ENCODE measurements at places on chromosomes 11 and 22.

DNA sequence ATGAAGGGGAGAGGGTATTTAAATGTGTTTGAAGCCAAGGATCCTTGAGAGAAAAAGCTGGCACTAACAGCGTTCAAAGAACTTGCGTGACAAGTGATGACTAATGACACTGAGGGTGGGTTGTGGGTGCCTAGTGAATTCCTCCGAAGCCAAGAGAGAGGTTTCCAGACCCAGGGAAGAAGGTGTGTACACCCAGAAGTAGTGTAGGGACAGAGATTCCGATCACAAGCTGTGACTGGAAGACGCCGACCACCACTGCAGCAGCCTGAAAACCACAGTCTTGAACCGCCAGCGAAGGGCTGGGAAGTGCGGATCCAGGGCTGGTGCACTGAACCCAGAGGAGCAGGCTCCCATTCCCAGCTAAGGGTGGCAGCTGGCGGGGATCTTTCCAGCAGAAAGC lies 9.5 kb downstream of the PPARA start:
- no peak for DNase-seq

GRCh38 chr11:8093931-8094575 lies 13.0 kb downstream of the TUB start:
- no peak for DNase-seq

DNA sequence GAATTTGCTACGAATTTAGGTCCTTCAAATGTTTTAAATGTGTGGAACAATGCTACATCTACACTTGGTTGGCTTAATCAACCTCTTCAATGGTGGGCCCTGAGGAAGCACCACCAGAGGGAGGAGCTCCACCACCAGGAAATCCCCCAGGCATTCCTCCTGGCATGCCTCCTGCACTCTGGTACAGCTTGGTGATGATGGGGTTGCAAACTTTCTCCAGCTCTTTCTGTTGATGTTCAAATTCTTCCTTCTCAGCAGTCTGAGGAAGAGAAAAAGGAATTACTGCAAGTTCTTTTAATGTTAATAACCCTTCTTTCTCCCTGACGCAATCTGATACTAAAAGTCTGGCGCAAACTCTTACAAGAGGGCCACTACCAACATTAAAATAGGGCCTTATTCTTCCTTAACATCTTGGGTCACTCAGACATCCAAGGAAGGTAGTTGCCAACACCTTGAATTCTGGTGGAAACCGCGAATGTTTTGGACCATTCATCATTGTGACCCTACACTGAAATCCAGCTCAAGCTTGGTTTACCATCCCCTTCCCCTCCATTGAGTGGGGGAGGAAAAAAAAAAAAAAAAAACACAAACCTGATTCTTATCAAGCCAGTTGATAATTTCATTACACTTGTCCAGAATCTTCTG lies 4.2 kb downstream of the HSPA8 start:
- DNase-seq: no peak

- DNase-seq: no peak
Observed at GRCh38 chr11:130189492-130190210, 30.1 kb downstream of the ST14 start.

- DNase-seq: no peak
Observed at GRCh38 chr11:35293035-35293434, 126.3 kb downstream of the SLC1A2 start.

DNA sequence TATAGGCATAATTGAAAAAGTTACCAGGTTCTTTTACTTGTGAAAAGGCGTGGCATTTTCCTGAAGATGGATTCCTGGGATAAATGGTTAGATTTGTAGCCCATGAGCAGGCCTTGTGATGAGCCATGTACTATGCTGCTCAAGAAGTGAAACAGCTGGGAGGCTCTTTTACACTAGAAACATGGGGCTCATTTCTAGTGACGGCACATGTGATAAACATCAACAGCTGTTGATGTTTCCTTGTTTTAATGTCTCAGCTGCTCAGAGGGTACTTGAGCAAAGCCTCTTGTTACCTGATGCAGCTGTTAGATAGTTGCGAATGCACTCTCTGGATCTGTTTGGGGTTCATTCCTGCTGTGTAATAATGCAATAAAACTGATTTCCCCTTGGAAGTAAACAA lies 396.8 kb downstream of the GUCY1A2 start:
- DNase-seq: no peak

GRCh38 chr22:38777087-38777671 lies 16.8 kb downstream of the DNAL4 start:
- DNase-seq: no peak

- DNase-seq: no peak
Observed at GRCh38 chr11:72548463-72548862, 114.1 kb upstream of the CLPB start.

DNA sequence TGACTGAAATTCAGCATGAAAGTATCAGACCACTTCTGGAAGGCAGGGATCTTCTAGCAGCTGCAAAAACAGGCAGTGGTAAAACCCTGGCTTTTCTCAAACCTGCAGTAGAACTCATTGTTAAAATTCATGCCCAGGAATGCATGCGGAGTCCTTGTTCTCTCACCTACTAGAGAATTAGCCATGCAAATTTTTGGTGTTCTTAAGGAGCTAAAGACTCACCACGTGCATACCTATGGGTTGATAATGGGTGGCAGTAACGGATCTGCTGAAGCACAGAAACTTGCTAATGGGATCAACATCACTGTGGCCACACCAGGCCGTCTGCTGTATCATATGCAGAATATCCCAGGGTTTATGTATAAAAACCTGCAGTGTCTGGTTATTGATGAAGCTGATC lies 19.1 kb downstream of the ZBTB44 start:
- no peak for DNase-seq

DNA sequence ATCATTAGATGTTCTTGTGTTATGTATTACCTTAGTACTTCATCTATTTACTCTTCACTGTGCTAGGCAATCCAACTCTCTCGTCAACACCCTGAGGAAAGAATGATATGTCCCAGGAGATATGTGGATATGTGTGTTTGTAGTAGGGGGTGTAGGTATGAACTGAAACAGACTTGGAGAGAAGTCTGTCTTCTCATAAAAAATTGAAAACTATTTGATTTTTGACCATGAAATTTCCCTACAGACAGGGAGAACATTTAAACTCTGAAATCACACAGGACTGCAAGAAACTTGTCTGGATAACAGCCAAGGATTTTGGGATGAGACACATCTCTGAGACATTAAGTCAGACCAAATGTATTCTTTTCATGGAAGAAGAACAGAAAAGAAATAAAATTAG lies 967.0 kb upstream of the FAT3 start:
- peak; percentile 82 for DNase-seq

DNA sequence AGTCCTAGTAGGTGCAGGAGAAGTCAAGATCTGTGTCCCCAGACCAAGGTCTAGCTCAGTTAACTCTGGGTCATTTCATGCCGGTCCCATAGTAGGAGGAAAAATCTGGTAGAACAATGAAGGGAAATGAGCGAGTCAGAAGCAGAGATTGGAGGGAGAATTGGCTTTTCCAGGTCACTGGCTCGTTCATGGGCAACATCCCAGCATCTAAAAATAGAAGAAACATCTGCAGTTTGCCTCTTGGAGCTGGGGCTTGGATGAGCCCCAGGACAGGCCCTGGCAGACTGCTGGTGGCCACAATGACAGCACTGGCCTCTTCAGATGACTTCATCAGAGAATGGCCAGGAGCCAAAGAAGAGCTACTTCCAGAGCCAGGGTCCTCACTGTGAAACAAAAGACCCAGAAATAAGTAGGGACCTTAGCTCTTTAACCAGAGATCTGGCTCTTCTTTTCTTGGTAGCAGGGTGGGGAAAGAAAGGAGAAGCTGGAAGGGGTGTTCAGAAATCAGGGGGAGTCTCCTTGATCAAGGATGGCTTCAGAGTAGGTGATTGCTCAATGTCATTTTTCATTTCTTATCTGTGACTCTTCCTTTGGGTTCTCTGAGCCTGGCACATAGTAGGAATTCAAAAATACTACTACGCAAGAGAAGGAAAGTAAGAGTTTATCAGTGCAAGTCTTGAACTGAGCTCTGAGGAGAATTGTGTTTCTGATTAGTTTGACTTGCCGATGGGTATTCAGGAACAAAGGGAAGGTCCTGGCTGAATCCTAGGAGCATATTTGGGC lies 102.6 kb downstream of the TMPRSS5 start:
- DNase-seq: peak; percentile 69

Measured in muscle of arm (tissue), 14 donors.